ENCODE measurements at places on chromosomes 4 and X.

DNA sequence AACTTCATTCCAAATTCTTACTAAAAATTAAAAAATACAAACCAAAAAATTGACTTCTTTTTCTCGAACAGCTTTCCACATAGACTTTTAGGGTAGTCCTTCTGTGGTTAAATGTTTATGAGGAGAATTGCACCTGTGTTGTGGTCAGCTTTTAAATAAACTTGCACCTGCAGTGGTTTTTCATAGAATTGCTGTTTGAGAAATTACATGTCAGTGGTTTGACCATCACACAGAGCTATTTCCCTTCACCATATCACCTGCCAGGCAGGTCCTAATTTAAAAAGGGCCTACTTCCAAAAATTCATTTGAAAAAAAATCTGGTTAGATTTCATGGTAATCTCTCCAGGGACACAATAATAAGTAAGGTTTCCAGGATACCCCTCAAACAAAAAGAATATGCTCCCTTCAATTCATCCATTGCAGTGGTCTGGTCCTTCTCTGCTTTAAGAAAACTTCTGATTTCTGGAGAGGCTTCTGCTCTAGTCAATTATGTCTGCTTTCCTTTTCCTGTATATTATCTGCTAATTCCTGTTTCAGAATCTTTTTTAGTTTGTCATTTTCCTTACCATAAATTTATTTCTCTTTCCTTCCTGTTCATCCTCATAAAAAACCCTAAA is 9.8 kb upstream of the UTP3 start:
- no peak for DNase-seq

DNA sequence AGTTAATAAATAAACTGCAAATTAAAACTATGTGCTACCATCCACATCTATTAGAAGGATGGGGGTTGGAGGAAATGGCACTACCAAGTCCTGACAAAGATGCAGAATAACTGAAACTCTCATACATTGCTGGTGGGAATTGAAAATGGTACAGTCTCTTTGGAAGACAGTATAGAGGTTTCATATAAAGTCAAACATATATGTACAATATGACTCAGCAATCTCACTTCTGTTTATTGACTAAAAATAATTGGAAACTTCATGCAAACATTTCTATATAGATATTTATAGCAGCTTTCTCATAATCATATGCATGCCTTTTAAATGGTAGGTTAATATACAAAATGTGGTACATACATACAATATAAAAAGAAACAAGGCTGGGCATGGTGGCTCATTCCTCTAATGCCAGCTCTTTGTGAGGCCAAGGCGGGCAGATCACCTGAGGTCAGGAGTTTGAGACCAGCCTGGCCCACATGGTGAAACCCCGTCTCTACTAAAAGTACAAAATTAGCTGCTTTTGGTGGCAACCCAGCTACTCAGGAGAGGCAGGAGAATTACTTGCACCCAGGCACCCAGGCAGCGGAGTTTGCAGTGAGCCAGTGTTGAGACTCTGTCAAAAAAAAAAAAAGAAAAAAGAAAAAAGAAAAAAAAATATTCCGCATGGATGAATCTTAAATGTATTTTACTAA is 225.0 kb upstream of the CXXC4 start:
- DNase-seq: no peak

GRCh38 chr4:157674699-157675098 is 454.2 kb downstream of the GRIA2 start:
- DNase-seq: no peak

DNA sequence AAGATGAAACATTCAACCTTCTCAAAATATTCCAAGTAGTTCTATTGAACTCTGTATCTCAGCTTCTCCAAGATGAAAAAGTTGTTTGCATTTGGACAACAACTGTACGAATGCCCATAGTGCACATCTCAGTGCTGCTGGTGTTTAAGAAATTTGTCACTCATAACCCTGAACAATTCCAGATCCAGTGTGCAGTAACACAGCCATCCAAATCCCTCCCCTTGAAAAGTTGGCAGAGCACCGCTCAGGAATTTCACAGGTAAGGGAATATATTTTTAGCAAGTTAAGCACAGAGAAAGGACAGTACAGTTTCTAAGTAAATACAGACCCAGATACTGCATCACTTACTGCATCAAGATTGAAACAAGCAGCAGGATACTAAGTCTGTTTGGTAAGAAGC is 104.7 kb downstream of the CNOT6L start:
- no peak for DNase-seq

- DNase-seq: no peak
These were observed 194.6 kb upstream of the C1QTNF7 start for GRCh38 chr4:15233264-15233597.

GRCh38 chr4:140628016-140628415 is 59.3 kb upstream of the UCP1 start:
- no peak for DNase-seq

GRCh38 chr4:176188654-176189053 is 6.7 kb downstream of the SPATA4 start:
- no peak for DNase-seq

DNA sequence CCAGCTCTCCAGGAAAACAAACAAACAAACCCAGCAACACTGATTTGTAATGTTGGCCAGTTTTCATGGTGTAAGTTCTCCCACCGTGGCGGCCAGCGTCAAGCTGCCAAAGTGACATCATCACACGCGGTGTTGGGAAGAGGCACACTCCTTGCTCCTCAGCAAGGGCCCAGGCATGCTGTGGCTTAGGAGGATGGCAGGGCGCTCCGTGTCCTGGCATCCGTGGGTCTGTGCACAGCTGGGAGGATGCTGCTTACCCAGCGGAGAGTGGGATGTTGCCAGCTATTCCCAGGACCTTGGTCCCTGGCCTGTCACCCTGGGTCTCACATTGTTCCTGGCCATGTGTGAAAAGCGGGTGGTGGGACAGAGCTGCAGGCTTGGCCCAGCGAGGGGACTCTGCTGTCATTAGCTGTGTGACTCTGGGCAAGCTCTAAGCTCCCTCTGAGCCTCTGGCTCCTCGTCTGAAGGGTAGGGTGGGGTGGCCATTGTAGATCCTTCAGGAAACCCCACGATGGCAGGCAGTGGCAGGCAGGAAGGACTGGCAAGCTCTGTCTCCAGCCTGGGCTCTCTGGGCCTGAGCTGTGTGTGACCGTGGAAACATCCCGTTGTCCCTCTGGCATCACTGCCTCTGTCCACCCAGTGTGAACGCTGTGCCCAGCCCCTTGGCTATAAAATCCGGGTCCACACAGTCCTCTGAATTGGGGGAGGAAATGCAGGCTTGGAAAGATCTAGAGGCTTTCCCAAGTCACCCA is 10.8 kb downstream of the PSAPL1 start:
- no peak for DNase-seq

GRCh38 chr4:120995266-120996010 is 72.9 kb upstream of the PRDM5 start:
- DNase-seq: no peak

GRCh38 chr4:168308912-168309311 is 9.6 kb downstream of the DDX60 start:
- DNase-seq: no peak

- DNase-seq: no peak
These were observed 50.0 kb downstream of the SLC7A11 start for GRCh38 chr4:138192113-138192512.

GRCh38 chr4:99102634-99103033 is 14.0 kb upstream of the ADH5 start:
- no peak for DNase-seq

DNA sequence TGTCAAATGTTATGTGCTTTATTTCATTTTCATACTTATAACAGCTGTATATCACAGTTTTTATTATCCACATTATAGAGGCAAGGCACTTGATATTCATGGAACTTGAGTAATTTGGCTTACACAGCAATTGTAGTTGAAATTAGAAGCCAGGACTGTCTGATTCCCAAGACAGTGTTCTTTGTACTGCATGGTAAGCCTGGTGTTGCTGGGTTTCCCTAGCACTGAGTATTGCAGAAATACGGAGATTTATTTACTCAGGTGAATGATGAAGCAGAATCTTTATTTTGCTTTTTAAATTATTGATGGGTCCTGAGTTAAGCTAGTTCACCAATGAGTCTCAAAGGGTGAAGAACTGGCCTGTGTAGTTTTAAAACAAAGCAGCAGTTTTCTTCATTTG is 70.0 kb downstream of the UGT8 start:
- DNase-seq: no peak

DNA sequence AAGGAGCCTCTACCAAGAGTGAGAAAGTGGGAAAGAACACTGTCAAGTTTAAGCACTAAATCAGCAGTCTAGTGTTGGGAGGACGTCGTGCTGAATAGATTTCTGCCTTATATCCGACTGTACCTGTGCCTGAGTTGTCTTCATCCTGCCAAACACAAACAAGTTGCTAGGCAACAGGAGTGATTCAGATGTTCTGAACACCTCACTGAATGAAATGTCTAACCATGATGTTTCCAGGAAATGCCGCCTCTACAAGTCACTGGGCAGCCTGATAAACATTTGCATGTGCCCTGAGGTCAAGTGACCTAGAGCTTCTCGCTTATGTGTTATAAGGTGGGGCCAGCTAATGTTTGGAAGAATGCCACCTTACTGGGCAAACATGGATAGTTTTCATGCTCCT is 37.9 kb downstream of the SGMS2 start:
- no peak for DNase-seq

GRCh38 chr4:8235224-8235623 is 34.3 kb upstream of the HTRA3 start:
- no peak for DNase-seq

GRCh38 chr4:83947830-83948193 is 411.9 kb downstream of the GPAT3 start:
- no peak for DNase-seq

DNA sequence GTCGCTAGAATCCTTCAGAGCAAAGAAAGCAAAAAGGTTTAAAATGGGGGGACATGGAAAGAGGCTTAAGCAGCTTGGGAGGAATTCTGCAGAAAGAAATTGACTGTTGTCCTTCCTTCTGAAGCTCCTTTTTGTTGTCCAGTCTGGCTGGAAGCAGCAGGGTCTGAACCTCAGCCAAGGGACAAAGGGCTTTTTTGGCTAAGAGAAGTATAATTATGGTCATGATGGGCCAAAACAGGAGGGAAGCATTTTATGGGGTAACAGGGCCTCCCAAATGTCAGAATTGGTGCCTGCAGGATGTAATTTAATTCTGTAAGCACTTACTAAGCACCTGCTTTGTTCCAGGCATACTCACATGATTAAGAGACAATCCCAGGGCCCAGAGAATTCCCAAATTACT is 74.2 kb upstream of the CPEB2 start:
- no peak for DNase-seq

GRCh38 chrX:135974279-135974856 is 580 bp upstream of the MMGT1 start:
- DNase-seq: no peak

GRCh38 chrX:63746278-63746677 is 38.7 kb downstream of the ARHGEF9 start:
- no peak for DNase-seq

GRCh38 chr4:178165951-178166308 is 723.7 kb upstream of the AGA start:
- DNase-seq: no peak

GRCh38 chrX:105694839-105695238 is 127.5 kb upstream of the NRK start:
- DNase-seq: no peak

GRCh38 chr4:16411501-16412085 is 185.3 kb upstream of the TAPT1 start:
- no peak for DNase-seq

DNA sequence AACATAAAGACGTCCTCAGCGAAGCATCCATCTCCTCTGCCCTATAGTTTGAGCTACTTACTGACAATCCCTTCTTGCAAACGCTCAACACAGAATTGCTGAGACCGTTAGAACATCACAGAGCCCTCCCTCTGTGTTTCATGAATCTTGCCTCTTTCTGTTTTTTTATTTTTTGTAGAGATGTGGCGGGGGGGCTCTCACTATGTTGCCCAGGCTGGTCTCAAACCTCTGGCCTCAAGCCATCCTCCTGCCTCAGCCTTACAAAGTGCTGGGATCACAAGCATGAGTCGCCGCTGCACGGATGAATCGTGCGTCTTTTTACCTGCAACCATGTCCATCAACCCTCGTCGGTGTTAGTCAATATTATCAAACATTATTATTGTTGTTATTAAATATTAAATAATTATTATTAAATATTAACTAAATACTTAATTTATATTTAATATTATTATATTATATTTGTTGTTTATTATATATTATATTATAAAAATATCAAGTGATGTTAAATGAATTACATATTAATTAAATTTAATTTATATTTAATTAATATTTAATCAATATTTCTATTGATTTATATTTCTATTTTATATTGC is 200.7 kb downstream of the CRLF2 start:
- no peak for DNase-seq

DNA sequence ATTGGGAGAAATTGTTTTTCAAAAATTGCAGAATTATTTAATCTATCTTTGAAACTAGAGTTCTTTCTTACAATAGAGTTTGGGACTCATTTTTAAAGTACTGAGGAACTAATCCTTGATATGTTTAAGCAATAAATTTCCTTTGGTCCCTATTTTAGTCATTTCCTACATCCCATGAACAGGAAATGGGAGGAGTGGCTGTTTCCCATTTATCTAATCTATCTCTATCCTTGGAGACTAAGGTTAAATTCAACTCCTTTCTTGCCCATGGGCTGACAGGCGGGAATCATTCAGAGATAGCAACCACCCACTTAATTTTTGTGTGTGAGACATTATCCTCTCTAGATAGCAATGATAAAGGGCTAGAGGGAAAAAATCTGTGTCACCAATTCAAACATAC is 131.6 kb upstream of the EMCN start:
- DNase-seq: no peak

- DNase-seq: no peak
These were observed 150.1 kb downstream of the PJA1 start for GRCh38 chrX:69015156-69015555.

All from cortex of kidney (tissue), 1 donor.